ENCODE measurements at places on chromosomes 6 and 20.

DNA sequence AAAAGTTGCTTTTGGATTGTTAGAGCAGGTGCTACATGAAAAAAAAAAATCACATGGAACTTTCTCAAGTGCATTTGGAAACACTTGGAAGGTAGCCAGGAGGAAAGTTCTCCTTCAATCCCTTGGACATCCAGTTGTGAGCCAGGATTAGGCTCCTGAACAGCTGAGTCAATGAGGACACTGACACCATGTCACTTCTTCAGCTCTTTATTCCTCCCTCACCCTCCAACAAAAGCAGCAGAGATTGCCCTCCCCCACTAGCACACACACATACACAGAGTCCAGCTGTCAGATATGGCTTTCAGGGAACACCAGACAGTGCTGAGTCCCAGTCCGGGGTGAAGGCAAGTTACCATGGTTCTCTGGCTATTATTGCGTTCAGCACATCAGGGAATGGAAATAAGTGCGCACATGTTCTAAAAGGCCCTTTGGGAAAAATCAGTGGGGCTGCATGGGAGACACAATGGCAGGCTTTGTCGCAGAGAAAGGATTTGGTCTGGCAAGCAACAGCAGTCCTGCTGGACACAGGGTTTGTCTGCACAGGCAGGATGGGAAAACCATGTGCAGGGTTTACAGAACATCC, 124.7 kb upstream of the MARCKS start:
- DNase-seq, result no peak

DNA sequence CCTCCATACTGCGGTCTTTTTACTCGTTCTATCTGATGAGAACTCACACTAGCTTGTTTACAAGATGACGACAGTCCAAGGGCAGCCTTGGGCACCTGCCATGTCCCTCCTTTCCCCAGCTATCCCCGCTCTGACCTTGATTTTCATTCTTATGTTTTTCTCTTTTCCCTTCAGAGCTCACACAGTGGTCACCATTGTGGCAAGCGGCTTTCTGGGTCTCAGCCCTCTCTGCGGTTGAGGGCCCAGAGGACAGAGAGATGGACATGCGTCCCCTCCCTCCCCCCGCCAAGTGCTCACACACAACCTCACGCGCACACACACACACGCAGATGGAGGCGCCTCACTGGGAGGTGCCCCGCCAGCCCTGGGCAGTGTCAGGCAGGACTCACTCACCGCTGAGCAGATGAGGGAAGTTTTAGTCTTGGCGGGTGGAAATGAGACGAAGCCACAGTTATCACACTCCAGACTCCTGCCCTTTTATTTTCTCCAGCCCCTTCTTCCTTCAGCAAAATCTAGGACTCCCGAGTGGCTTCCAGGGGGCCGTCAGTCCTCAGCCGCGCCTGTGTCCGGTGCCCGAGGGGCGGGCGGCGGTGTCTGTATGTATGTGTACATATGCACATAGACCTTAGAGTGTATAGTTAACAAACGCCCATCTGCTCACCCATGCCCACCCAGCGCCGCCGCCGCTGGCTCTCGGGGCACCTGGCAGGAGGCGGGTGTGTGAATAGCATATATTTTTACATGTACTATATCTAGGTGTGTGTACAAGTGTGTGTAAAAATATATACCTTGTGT, 13.8 kb upstream of the MYL9 start:
- DNase-seq, result no peak

DNA sequence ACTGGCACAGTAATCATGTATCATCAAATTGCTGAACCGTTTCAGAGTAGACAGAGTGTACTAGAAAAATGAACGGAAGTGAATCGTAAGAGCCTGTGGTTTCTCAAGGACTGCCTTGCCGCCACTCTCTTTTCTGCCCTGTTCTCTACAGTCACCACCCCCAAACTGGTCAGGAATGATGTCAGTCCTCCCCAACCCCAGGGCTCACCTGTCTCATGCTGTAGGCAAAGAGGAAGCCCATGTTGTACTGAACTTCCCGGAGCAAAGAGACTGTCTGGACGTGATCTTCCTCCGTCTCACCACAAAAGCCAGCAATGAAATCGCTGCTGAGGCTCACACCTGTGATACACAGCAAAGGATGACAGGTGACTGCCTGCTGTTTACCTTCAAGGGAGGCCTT, 31.0 kb downstream of the CDK5RAP1 start:
- DNase-seq, result peak; percentile 34

DNA sequence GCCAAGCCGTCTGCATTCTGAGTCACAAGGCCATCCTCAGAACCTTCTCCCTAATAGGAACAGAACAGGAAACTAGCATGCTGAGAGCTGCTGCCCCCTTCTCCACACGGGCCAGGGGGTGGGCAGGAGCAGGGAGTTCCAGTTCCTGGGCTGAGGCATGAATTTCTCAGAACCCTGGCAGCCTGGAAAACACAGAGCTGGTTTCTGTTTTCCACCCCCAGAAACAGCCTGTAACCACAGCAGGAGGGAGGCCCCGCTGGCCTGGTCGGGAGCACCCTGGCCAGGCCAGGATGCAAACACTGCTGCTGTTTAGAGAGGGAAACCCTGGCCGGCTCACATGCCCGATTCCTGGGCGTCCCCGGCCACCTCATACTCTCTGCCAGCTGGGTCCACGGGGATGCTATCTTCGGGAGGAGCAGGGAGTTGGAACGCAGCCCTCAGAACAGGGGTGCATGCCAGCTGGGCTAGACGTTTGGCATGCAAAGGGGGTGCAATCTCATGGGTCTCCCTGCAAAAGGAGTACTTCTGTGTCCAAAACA, 130.1 kb downstream of the NFATC2 start:
- no peak for DNase-seq

GRCh38 chr6:106972500-106972899, 2.0 kb downstream of the CD24 start:
- no peak for DNase-seq

- no peak for DNase-seq
Measured at GRCh38 chr6:72579865-72580264, 42.0 kb upstream of the KCNQ5 start.

DNA sequence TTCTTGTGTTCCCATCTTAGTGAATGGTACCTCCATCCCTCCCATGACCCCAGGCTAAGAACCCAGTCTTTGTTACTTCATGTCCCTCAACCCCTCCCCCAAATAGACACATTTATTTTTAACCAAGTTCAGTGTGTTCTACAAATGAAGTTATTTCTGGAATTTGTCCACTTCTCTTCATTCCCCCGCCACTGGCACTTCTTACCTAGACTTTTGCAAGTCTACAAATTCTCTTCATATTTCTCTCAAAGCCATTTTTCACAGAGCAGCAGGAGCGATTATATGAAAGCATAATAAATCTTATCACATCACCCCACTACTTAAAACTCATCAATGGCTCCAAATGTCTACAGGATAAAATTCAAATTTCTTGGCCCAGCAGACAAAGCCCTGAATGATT, 131.4 kb downstream of the BTBD9 start:
- DNase-seq, result no peak

DNA sequence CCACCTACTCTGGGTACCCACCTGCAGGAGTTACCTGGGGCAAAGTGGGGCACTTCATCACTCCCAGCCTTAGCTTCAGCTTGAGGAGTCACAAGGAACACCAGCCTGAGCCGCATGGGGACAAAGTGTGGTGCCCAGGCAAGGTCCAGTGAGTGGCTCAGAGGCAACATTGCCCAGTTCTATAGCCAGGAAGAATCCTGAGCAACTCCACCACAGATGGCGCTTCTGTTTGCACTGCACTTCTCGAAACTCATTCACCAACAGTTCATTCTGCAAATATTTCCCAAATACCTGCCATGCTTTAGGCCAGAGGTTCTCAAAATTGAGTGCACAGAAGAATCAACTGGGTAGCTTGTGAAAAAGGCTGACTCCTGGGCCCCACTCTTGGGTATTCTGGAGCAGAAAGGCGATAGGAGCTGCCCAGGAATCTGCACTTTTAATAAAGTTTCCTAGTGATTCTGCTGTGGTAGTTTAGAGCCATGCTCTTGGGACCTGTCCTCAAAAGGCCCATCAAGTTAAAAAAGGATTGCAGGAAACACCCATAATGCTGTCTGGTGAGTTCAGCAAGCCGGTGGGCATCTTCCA, 83.1 kb downstream of the VEGFA start:
- DNase-seq, result no peak
